ENCODE measurements at places on chromosomes 4 and X. TPM values are rescaled to one million over a fixed set of nuclear protein-coding genes. Genes with fewer than 3 reads are reported as not detected.

ASMT gene
- not detected for total RNA-seq

DNA sequence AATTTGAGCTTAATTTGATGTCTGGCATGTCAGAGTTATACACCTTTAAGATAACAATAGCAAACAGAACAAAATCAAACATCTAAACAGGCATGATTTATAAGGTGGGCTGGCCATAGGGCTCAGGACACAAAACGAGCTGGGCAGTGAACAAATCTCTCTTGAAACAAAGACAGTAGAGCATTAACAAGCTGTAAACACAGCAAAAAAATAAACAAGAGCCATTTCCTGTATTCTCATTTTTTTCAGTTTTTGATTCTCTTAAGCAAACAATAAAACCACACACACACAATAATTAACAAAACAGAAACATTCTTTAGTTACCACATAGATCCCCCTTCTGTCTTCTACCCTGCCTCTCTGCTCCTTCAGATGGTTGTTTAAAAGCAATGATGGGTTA is 68.3 kb upstream of the TMEM150C start:
- no peak for DNase-seq

- no peak for DNase-seq
These were observed 22.8 kb downstream of the NELFA start for GRCh38 chr4:1985780-1986577.

- no peak for DNase-seq
These were observed 64.9 kb downstream of the CD99L2 start for GRCh38 chrX:150833454-150834056.
